ENCODE measurements at places on chromosomes 1 and 21.

DNA sequence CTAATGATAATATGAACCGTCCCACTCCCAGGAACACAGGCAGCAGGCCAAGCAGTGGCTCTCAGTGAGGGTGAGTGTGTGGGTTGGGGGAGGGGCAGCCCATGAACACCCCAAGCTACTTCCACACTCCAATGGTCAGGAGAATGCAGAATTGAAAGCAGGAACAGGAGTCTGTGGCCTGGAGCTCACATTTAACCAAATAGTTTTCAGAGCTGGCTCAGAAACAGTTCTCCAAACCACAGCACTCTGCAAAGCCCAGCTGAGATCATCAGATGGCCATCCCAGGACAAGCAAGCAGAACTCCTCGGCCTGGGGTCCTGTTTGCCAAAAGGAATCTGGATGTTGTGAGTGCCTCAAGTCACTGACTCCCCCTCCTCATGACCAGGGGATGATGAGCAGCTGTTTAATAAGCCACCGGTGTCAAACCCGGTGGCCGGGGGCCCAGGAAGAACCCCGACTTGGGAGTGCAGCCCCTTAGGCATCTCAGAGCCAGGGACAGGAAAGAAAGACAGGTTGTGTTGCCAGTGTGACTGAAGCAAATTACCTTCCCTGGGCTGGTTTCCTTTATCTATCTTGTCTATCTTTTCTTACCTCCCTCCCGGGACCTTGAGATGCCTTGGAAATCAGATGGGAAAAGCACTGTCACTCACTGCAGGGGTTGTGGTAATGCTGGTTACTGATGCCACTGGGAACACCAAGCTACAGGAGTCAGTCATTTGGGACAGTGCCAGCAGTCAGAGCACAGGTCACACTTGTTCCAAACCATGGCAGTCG is 20.4 kb downstream of the DEGS1 start:
- no peak for DNase-seq

- DNase-seq = no peak
Measured at GRCh38 chr1:29856340-29857114, 620.2 kb downstream of the PTPRU start.

DNA sequence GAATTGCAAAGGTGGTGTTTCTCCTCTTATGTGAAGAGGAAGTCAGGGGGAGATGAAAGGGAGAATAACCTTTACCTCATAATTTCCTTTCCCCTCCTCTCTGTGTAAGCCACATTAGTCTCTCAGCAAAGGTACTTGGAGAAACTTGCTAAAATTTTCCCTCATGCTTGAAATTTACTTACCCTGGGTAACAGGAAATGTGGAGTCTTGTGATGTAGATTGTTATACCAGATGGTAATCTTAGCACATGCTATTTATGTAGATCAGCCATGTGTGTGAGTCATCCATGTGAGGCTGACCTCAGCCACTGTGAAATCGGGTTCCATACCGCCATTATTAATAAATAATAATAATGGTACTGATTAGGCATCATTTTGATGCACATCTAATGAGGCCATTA is 128.4 kb downstream of the TGFB2 start:
- DNase-seq = no peak

GRCh38 chr1:91707890-91708218 is 178.1 kb downstream of the TGFBR3 start:
- DNase-seq = no peak

GRCh38 chr1:166272851-166273250 is 106.0 kb upstream of the FAM78B start:
- DNase-seq = no peak
